ENCODE measurements at places on chromosomes 12 and 14. TPM values are rescaled to one million over a fixed set of nuclear protein-coding genes. Genes with fewer than 3 reads are reported as not detected.

DNA sequence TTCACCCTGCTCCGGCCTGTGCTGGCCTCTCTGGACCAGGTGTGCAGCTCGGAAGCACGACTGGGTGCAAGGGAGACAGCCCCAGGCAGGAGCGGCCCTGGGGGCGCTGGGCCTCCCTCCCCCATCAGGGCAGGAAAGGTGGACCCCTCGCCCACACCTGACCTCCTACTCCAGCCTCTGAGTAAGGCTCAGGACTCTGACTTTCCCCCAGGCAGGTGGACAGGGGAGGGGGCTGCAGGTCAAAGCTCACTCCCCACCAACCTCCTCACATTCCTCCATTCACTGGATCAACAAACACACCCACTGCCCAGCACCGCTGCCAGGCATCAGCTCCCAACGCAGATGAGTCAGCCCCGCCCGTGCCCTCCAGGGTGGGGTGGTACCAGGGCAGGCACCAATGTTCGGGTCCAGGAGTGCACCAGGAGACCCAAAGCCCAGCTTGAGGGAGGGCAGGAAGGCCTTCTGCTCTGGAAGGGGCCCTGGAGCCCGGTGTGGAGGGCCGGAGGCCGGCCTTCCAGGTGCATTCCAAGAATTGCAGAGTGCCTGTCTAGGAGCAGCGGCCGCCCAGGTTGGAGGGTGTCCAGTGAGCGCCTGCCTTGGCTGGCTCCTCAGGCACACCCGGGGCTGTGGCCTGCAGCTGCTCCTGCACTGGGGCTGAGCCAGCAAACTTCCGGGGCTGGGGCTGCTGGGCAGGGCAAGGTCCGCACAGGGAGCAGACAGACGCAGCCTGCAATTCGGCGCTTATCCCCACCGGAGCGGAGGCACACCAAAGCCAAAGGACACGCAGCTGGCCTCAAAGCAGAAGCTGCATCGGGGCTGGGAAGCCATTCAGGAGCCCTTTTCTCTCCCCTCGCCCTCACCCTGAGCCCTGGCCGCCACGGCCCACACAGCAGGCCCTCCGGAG is 1.6 kb upstream of the INF2 start:
- DNase-seq: peak; percentile 93

- DNase-seq: no peak
These were observed at the start of gene FOXG1 for GRCh38 chr14:28766469-28766955. Gene FOXG1, plus strand, starts transcription at chr14:28766787. Its CDS starts 493 bp downstream, at chr14:28767280.

- no peak for DNase-seq
These were observed 126.7 kb upstream of the LGR5 start for GRCh38 chr12:71312768-71313403.

DNA sequence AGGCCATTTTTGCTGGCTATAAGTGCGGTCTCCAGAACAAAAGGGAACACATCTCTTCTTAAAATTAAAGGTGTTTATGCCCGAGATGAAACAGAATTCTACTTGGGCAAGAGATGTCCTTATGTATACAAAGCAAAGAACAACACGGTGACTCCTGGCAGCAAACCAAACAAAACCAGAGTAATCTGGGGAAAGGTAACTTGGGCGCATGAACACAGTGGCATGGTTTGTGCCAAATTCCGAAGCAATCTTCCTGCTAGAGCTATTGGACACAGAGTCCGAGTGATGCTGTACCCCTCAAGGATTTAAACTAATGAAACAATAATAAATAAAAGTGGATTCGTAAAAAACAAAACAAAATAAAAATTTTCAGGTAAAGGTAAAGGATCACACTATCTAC is 33.4 kb downstream of the PKP2 start:
- no peak for DNase-seq

GRCh38 chr12:15544589-15544988 is 222.3 kb downstream of the PTPRO start:
- DNase-seq: no peak

DNA sequence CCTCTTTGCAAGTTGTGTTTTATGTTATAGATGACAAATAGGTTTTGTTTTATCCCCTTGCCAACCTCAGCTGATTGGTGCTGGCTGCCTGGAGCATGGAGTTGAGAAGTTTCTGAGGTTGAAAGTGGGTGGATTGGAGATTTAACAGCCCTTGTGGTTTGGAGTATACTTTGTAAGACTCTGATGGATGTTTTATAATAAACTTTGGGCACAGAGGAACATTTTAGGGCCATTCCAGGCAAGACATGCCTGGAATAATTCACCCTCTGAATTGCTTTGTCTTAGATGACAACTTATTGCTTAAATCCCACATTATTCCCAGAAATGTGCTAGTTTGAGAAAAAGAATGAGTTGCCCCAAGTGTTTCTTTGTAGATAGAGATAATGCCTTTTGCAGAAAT is 158.9 kb downstream of the SLC5A8 start:
- no peak for DNase-seq

- peak; percentile 93 for DNase-seq
These were observed 107.0 kb upstream of the PRICKLE1 start for GRCh38 chr12:42696406-42697149.

DNA sequence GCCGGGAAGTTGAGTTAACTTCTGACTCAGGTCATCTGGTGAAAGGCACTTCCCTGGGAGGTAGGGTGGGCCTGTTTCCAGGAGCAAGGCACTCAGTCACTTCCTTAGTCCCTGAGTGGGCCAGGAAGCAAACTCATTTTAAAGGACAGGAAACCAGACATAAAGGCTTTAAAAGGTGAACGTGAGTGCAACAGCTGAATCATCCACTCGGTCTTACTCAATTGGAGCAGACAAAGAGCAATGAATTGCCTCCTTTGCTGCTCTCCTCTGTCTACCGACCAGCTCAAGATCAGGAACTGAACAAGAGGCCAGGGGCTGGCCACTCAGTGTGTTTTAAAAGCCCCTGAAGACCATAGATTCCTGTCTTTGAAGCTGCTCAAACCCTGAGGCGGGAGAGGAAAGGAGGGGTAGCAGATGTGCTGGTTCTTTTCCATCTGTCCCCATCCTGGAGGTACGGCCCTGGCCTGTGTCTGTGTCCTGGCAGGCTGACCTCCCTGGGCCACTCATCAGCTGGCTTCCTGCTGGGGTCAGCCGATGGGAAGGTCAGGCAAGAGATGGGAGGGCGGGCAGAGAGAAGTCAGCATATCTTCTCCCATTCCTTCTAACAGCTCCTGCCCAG is 148.9 kb downstream of the PPM1H start:
- DNase-seq: no peak

- no peak for DNase-seq
These were observed 282.4 kb upstream of the TMEM132C start for GRCh38 chr12:127984386-127985055.

DNA sequence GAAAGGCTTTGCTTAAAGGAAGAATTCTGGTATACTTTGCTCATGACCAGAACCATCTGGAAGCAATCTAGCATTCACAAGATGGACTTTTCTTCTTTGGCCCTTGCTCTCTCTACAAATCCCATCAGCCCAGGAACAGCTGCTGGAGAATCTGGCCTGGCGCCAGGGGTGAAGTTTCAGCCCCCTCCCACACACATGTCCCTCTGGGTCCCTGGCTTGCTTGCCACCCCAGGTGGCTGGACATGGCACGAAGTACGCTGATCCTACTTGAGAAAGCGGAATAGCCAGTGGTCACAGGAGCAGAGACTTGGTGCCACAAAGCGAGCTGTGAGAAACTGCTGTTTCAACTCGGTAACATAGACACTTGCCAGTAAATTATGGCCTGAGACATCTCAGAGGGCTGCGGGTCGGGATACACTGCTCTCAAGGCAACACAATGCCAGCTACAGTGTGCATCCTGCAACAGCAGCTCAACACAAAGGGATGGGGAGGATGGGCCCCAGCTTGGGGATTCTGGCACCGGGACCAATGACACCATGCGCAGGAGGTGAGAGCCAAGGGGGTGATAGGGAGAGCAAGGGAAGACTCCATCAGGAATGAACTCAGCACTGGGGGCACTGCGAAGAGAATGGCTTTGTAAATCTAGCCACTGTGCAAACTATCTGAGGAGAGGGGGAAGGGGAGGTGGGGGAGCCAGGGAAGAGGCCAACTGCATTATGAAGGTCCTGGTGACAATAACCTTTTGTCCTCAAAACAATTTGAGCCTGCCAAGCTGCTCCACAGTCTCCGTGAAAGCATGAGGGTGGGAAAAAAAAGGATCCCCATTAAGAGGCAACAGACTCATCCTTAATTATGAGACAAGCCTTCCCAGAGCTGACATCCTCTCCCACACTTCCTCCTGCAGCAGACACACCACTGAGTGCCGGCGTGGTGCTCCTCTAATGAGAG is 219.9 kb downstream of the PPM1H start:
- peak; percentile 81 for DNase-seq

DNA sequence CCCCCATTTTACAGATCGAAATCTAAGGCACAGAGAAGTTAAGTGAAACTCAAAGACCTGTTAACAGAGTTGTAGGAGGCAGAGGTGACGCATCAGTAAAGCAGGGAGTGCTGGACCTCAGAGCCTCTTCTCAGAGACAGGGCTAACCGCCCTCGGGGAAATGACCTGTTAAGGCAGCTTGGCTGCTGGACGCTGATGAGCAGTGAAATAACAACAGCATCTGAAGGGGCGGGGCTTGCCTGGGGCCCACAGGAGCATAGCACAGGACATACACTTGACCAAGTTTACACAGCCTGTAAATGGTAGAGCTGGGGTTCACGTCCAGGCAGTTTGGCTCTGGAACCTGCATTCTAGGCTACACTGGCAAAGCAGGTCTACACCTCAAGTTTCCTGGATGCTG is 39.3 kb downstream of the LRTM2 start:
- no peak for DNase-seq

- no peak for DNase-seq
These were observed 75.6 kb downstream of the LMO3 start for GRCh38 chr12:16530268-16530850.

GRCh38 chr14:70020352-70021170 is 141.3 kb downstream of the SMOC1 start:
- DNase-seq: peak; percentile 61

GRCh38 chr12:12870465-12870864 is 20.9 kb upstream of the GPRC5A start:
- no peak for DNase-seq

DNA sequence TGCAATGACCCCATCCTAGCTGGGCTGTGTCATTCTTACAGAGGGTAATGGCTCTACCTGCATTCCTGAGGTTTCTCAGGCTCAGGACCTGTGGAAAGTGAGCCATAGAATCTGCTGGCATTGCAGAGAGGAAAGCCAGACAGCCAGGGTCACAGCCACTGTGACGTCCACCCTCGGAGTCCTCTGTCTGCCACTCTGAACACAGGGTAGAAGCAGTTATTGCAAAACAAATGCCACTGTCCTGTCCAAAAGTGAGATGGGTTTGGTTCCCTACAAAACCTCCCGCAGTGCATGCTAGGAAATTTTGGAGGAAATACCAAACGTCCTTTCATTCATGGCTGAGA is 37.8 kb downstream of the TNFAIP2 start:
- no peak for DNase-seq

DNA sequence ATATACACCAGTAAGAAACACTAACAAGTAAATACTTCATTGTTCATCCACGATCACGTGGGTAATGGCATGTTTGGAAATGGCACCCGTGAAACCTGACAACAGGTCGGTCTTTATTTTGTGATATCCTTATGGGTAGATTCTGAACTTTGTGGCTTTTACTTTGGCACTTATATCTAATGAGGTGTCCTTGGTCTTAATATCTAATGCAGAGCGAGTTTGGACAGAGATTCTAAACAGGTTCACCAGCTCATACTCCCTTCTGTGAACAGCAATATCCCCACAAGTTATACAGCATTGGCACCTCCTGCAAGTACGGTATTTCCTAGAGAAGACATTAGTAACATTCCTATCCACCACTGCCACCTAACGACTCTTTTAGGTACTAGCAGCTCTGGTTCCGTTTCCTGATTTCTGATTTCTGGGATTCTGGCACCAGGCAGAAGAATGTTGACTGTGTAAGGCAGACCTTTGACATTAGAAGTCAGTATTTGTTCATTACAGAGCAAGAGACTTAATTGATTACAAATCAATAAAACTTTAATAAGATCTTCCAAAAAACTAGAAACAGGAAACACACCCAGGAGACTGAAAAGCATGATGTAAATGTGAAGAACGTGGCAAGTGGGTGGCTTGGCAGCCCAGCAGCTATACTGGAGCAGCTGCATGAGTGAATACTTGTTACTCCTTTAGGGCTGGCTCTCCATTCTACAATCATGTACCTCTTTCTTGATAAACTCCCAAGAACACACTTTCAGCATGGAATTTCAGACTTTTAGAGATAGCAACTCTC is 2.5 kb downstream of the ANG start:
- no peak for DNase-seq

DNA sequence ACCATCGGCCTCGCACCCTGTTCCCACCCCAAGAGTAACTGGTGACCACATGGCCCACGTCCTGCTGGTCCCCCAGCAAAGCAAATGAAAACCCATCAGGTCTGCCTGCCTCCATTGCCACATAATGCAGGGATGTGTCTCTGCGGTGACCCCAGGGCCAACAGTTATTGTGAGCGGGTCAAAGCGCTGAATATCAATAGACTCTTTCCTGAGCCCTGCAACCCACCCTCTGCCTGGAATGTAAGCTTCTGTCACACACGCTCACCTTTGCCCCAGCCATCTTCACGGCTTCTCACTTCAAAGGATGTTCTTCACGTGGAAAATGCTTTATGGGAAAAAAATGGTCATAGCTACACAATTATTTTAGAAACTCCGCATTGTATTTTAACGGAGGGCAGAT is 63.9 kb downstream of the FZD10 start:
- DNase-seq: no peak

DNA sequence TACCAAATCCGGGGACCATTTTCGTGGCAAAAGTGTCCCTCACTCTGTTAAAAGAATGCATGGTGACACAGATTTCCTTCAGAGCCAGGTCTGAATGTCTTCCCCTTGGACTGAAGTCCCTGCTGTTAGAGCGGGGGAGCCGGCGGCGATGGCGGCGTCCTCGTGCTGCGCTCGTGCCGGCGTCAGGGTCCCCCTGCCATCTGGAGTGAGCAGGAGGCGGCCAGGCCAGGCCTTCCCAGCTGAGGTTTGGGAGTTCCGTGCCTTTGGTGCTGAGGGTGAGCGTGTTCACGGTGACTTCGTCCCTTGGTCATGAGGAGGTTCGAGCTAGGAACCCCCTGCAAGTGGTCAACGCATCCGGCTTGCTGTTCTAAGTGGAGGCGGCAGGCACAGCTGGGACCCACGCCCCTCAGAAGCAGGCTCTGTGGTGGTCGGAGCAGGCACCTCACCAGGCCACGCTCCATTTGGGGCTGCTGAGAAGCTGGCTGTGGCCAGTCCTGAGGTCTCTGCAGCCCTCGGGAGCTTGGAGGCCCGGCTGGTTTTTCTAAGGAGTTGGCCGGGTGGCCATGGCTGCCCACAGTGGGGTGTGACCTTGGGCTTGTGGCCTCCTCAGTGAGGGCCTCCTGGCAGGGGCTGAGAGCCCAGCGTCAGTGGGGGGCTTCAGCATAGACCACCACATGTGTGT is 9.5 kb downstream of the ZFYVE21 start:
- DNase-seq: no peak

The TAS2R7 gene
- polyA plus RNA-seq: 0.07 TPM

The SOX5 gene
- 1.9 TPM for polyA plus RNA-seq

The FBLN5 gene
- 122 TPM for polyA plus RNA-seq

The SMIM41 gene
- polyA plus RNA-seq: 0.61 TPM

The ZFHX2 gene
- 0.50 TPM for polyA plus RNA-seq

The NPFF gene
- polyA plus RNA-seq: not detected

The HNF1A gene
- 0.05 TPM for polyA plus RNA-seq

Measured in right cardiac atrium (tissue), 5 donors.